Fibroblast of skin of back (primary cell): ENCODE measurements at places on chromosomes 12 and 14.

DNA sequence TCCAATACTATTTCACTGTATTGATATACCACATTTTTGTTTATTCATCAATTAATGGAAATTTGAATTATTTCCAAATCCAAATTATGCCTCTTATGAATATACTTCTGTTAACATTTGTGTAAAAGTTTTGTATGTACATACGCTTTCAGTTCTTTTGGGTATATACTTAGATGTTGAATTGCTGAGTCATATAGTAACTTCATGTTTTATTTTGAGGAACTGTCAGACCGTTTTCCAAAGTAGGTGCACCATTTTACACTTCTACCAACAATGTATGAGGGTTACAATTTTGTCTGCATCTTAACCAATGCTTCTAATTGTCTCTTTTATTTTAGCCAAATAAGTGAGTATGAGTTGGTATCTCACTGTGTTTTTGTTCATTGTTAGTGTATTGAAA is 10.2 kb upstream of the CCER1 start:
- DNase-seq, result no peak

DNA sequence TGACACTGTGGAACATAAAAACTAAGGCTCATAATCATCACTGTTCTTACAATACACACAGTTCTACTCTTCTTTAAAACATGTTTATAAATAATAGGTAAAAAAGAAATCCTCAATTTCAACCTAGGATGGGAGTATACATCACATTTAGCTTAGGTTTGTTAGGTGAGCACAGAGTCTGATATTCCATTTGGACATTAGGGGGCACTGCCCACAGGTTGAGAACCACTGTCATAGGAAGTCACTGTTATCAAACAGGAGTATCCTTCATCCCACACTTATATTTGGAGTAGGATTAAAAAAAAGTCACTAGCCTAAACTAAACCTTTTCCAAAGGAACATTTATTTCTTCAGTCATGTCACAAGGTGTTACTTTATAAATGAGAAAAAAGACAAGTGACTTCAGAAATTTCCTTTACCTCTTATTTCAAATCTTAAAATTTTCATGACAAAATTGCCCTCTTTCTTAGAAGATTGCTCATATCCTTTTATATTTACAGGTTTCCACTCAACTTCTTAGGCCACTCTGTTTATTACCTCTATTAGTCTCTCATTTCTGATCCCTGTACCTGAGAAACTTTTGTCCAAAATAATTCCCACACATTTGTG is 240.6 kb downstream of the CPNE8 start:
- DNase-seq, result peak; percentile 17

GRCh38 chr12:9707356-9707755 is 25.5 kb downstream of the CLECL1 start:
- DNase-seq, result no peak

- no peak for DNase-seq
These were observed 8.7 kb downstream of the TMEM253 start for GRCh38 chr14:21109377-21110138.

DNA sequence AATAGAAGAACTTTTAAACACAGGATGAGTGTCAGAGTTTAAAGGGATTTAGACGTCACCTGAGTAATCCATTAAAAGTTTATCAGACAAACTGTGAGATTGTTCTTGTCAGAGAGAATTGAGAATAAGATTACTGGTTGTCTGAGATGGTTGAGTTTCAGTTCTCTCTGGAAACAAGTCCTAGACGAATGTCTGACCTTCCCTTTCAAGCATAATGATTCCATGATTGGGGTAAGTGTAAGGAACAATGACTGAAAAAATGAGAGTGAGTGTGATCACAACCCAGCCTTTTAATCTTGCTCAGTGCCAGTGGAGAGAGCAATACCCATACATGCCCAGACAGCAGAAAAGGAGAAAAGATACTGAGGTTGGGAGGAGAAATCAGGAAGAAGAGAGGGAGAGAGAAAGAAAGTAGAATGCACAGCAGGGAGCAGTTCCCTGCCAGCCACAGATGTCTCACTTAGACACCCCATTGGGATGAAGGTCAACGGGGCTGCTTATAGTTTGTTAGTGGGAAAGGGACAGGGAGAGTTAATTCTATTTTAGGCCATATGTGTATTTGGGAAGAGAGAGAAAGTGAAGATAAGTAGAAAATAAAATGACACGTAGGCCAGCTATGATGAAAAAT is 4.3 kb downstream of the GRIP1 start:
- DNase-seq, result no peak

DNA sequence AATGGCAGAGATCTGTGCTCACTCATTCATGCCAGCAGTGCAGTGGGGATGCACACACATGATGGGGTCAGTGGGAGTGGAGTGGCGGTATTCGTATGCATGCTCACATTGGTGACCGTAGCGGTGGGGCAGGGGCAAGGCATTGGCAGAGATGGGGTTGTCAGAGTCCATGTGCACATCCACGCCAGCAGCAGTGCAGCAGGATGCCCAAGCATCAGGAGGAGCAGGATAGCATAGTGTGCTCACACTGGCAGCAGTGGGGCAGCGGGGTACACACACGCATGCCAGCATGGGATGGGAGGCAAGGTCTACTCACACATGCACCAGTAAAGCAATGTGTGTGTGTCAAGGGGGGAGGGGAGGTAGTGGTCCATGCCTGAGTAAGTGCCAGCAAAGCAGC is 89.4 kb upstream of the GARIN6 start:
- DNase-seq, result no peak

DNA sequence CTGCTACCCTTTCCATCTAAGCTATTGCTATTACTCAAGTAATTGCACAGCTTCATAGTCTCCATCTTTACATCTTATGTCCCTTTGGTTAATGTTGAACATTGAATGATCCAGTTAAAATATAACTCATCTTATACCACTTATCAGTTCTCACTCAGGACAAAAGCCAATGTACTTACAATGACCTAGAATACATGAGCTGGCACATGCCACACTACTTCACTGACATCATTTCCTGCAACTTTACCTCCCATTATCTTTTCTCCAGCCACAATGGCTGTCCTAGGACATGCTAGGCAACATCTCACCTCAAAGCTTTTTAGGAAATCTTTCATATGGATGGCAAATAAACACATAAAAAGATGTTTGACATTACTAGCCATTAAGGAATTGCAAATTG is 309.2 kb downstream of the FOXG1 start:
- no peak for DNase-seq

DNA sequence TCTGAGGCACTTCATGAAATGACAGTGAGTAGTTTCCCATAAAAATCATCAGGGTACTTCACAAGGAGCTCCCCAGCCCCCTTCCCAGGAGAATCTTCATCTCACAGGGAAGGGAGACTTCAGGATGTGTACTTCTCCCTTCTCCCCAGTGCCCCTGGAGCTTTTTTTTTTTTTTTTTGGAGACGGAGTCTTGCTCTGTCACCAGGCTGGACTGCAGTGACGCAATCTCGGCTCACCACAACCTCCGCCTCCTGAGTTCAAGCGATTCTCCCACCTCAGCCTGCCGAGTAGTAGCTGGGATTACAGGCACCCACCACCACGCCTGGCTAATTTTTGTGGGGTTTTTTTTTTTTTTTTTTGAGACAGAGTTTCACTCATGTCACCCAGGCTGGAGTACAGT is 10.4 kb downstream of the ITPK1 start:
- DNase-seq, result peak; percentile 75

- peak; percentile 96 for DNase-seq
These were observed 124.5 kb downstream of the GPR65 start for GRCh38 chr14:88129306-88130056.

GRCh38 chr12:124387528-124387911 is 92.6 kb downstream of the RFLNA start:
- DNase-seq, result no peak

GRCh38 chr14:99696929-99697328 is 12.8 kb downstream of the CYP46A1 start:
- DNase-seq, result no peak

GRCh38 chr12:79515530-79515935 is 175.2 kb downstream of the PAWR start:
- DNase-seq, result no peak

DNA sequence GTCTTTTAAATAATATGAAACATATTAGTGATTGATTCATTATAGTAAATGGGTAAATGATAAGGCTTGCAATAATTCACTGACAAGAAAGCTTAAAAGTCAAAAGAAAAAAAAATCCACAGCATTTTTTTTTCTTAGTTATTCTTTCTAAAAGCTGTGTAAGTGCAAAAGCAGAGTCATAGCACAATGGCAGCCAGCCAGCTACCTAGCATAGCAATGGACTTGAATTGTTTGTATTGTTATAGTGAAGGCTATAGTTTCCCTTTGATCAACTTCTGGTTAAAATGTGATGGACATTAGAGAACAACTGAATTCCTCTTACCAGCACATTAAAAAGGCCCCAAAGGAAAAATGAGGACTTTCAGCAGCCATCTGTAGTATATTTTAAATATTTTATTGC is 232.1 kb downstream of the NAV3 start:
- DNase-seq, result peak; percentile 57

DNA sequence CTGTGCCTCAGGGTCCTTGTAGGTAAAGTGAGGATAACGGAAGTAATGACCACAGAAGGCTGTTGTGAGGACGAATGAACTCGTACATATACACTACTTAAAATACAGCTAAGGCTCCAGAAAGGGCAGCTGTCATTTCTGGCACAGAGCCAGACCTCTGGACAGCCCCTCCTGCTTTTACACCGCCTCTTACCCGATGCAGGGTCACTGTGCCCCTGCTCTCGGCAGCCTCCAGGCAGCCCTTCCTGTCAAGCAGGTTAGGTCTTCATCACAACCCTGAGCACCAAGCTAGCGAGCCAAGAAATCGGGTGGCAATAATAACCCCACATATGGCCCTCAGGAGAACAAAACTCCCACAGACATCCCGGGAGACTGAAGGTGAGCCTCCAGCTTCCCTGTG is 8.5 kb downstream of the TMEM229B start:
- no peak for DNase-seq

- DNase-seq, result no peak
These were observed 20.7 kb downstream of the DTX1 start for GRCh38 chr12:113077057-113077858.

DNA sequence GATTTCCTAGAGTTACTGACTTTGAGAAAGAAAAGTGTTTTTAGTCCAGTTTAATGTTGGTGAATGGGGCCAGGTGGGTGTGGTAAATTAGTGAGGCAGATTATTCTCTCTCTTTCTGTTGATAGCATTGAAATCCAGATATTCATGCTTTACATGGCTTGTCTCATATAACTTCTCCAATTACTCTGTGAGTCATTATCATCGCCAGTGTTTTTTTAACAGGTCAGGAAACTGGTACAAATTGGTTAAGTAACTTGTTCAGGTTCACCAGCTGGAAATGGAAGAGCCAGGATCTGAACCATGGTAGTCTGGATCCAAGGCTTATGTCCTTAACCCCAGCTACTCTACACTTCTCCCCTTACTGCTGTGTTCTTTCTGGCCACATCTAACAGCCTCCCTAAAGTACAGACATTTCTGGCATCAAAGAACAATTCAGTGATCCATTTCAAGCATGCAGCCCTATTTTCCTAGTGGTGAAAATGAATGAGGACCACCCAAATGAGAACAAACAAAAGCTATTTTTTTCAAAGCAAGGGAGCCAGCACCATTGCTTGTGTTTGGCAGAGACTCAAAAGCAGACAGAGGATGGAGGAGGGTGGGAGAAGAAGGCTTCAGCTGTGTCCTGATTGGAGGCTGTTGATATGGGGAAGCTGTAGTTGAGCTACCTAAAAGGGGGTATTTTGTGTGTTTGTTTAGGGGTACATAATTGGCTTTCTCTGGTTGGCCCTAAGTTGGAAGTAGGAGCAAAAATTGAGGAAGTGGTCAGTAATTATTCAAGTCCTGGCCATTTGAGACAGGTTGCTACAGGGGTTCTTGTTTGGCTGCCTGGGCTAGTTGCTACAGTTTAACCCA is 1.7 kb downstream of the IRAK3 start:
- DNase-seq, result no peak

- peak; percentile 7 for DNase-seq
These were observed 398.4 kb downstream of the NUAK1 start for GRCh38 chr12:105740369-105740768.

DNA sequence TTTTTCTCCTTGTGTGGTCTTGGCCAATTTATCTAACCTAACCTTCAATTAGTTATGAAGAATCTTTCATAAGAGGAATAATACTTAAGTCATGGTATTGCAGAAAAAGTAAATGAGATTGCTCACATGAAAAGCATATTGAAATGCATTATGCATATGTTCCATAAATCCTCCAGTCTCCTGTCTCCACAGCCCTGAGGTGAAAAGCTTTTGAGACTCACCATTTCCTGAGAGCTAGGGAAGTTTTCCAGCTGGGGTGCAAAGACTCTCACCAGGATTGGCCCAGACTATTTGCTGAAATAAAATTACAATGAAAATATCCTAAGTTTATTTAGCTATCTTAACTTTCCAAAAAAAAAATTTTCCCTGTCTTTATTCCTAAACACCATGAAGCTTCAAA is 723.8 kb upstream of the FLRT2 start:
- DNase-seq, result no peak

DNA sequence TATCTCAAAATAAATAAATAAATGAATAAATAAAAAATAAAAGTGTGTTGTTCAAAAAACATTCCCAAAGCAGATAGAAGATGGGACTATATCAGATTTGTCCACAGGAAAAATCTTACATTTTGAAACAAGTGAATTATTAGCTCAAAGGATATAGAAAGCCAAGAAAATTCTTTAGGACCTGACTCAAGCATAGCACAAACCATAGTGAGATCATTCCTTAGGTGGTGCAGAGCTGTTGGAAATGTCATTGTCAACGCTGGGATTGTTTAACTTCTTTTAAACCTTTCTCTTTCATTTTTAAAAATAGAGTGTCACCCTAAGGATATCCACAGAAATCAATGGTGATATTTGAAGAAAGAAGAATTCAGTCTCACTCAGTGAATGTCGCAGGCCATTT is 43.5 kb downstream of the DRAM1 start:
- peak; percentile 9 for DNase-seq

DNA sequence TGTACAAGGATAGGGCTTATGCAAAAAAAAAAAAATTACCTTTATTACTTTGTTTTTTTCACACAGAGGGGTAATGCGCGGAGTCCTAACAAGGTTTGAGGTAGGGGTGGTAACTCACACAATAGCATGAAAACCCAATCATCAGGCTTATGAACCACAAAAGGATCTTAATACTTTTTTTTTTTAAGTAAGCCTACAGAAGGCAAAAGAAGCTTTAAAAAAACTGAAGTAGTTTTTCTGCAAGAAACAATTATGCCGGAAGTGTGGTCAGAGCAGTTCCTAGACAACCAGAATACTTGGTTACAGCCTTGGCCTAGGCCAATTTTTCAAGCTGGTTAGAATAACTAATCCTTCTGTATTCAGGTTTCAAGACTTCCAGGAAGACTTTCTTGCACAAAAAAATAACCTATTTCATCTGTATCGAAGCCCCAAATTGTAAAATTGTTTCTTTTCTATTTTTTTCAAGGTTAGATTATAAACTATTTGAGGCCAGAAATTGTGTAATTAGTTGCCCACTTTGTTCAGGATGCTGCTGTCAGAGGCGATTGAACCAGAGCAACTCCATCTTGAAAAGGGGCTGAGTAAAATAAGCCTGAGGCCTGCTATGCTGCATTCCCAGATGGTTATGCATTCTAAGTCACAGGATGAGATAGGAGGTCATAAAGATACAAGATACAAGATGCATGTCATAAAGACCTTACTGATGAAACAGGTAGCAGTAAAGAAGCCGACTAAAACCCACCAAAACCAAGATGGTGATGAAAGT is 1.8 kb upstream of the GNS start:
- no peak for DNase-seq
